NCI-H1105 treated with DMSO at 0.1 percent for 48 hours (cell line): ENCODE measurements at places on chromosomes 7 and 10.
A peak's percentile ranks its signal among the peaks of the same experiment; 100 is the strongest.

GRCh38 chr10:63707254-63707910 is 186.2 kb downstream of the REEP3 start:
- DNase-seq = peak; percentile 68

GRCh38 chr7:27116031-27116961 is 13.8 kb upstream of the HOXA2 start:
- peak; percentile 54 for DNase-seq

- no peak for DNase-seq
Measured at GRCh38 chr10:86439544-86439943, 72.9 kb upstream of the GRID1 start.

- no peak for DNase-seq
Measured at GRCh38 chr10:56481521-56482091, 120.5 kb upstream of the ZWINT start.

DNA sequence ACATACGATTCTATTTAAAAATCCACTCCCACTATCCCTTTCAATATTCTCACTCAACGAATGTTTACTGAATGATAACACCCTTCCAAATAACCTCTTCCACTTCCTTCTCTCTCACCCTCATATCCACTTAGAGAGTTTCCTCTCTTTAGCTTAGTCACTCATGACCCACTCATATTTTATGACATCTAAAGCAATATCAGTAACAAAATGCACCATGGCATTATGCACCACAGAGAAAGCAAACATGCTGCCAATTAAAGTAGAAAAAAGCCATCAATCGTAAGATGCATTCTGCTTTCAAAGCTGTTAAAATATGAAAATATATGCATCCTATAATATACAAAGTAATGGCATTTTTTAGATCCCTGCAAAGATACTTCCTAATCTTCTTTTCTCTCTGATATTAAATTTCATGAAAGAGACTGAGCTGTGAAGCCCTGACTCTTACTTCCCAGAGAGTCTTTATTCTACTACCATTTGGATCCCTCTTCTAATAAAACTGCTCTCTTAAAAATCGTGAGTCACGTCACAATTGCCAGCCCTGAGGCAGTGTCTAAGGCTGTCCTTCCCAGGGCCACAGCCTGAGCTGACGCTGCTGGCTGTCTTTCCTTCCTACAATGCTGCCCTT is 283.0 kb upstream of the KLF6 start:
- DNase-seq = no peak

- DNase-seq = no peak
Measured at GRCh38 chr10:61888744-61889143, 12.8 kb upstream of the ARID5B start.

DNA sequence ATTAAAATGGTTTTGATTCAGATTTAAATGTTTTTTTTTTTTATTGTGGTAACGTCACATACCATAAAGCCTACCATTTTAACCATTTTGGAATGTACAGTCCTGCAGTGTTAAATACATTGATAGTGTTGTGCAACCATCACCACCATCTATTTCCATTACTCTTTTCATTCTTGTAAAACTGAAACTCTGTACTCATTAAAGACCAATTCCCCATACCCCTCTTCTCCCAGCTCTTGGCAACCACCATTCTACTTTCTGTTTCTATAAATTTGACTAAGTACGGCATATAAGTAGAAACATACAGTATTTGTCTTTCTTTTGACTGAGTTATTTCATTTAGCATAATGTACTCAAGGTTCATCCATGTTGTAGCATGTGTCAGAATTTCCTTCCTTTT is 96.2 kb downstream of the EXOC4 start:
- DNase-seq = no peak

- no peak for DNase-seq
Measured at GRCh38 chr10:110174816-110175215, 32.6 kb upstream of the MXI1 start.

- no peak for DNase-seq
Measured at GRCh38 chr10:117536866-117537435, 5.6 kb upstream of the EMX2 start.

GRCh38 chr10:102473445-102474331 is 22.3 kb upstream of the C10orf95 start:
- DNase-seq = no peak

DNA sequence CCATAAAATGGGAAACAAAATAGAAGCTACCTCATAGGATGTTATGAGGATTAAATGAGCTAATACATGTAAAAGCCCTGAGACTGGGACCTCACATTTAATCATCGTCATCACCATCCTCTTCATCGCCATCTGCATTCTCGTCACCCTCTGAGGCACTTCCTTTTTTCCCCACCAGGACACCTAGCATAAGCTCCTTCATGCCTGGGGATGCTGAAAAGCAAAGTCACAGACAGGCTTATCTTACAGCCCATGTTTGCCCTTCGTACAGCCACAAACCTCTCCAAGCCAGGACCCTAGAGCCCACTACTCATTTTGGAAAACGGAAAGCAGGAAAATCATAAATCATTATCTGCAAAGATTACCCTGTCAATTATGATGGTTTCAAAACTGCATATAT is 249.6 kb downstream of the GPAM start:
- no peak for DNase-seq

- no peak for DNase-seq
Measured at GRCh38 chr7:45898222-45898621, 9.9 kb downstream of the IGFBP1 start.

- no peak for DNase-seq
Measured at GRCh38 chr10:2469802-2470201, 597.5 kb upstream of the PFKP start.

DNA sequence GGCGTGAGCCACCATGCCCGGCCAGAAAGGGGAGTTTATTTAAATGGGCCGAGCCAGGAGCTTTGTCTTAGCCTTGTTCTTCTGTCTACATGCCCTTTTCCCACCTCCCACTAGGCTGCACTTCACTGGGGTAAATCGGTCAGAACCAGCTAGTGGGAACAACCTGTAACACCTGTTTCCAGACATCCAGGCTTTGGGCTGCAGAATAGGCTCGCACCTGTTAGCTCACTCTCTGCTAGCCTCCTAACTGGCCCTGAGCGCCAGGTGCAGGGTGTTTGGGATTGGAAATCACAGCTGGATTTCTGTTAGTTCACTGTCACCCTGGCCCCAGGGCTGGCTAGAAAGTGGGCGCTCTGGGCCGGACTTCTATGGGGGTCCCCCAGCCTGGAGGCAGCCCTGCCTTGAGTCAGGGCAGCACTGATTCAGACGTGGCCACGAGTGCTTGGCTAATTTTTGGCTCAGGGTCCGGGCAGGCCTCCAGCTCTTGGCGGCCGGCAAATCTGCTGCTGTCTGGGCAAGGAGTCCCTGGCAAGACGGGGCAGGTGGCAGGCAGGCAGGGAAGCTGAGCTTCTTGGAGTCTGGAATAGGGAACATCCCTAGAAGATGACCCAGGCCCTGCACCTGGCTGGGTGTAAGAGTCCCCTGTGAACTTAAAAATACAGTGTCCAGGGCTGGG is 48.6 kb downstream of the GTF2IRD1 start:
- DNase-seq = peak; percentile 19

DNA sequence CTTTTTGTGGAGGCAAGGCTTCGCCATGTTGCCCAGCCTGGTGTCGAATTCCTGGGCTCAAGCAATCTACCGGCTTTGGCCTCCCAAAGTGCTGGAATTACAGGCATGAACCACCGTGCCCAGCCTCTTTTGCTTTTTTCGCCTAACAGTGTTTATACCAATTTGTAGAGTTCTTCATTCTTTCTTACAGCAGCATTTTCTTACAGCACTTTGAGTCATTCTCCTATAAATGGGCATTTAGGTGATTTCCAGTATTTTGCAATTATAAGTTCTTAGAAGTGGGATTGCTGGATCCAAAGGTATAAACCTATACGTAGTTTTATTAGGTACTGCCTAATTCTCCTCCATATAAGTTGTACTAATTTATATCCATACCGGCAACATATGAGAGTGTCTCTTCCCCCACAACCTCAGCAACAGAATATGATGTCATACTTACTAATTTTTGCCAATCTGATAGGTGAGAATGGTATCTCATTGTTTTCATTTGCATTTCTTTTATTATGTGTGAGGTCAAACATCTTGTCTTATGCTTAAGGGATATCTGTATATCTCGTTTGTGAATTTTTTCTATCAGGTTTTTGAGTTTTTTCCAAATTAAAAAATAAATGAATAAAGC is 39.1 kb downstream of the SUFU start:
- DNase-seq = no peak

DNA sequence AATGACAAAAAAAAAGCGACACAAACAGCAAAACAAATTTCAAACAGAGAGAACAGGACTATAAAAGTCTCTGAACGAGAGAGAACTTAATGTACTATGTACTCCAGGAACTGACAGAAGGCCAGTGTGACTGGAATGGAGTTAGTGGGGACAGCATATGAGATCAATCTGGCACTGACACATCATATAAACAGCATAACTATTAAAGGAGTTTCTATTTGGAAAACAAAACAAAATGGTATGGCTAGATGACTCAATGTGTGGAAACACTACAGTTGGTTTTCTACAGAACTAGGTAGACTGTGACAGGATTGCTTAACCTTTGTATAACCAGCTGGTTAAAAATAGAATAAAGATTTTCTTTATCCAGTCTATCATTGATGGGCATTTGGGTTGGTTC is 232.9 kb upstream of the KAT6B start:
- DNase-seq = no peak

DNA sequence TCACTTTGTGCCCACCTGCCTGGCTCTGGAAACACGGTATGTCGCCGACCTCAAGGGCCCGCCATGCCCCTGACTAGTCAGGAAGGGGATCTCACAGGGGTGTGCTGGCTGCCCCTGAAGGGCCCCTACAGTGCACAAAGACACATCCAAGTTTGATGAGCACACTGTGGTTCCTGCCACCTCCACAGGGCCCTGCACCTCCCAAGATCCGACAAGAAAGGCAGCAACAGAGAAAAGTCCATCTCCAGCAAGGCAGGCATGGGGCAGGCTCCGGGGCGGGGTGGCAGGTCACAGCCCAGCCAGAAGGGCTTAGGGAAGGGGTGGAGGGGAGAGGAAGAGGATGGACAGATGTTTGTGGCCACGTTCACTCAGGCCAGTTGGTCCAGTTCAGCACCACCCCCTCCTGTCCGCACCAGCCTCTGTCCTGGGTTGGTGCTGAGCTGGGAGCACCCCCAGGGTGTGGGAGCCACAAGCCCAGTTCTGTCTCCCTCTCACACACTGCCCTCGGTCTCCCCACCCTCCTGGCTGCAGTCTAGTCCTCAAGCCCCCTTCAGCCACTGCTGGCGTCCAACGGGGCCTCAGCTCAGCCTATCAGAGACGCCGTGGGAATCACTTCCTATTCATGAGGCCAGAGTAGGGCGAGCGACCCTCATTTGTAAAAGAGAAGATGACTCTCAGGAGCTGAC is 11.5 kb downstream of the DRGX start:
- DNase-seq = no peak

- DNase-seq = no peak
Measured at GRCh38 chr10:123133541-123134342, 2.0 kb upstream of the HMX3 start.

GRCh38 chr7:102860351-102860811 is 52.4 kb upstream of the LRRC17 start:
- no peak for DNase-seq

DNA sequence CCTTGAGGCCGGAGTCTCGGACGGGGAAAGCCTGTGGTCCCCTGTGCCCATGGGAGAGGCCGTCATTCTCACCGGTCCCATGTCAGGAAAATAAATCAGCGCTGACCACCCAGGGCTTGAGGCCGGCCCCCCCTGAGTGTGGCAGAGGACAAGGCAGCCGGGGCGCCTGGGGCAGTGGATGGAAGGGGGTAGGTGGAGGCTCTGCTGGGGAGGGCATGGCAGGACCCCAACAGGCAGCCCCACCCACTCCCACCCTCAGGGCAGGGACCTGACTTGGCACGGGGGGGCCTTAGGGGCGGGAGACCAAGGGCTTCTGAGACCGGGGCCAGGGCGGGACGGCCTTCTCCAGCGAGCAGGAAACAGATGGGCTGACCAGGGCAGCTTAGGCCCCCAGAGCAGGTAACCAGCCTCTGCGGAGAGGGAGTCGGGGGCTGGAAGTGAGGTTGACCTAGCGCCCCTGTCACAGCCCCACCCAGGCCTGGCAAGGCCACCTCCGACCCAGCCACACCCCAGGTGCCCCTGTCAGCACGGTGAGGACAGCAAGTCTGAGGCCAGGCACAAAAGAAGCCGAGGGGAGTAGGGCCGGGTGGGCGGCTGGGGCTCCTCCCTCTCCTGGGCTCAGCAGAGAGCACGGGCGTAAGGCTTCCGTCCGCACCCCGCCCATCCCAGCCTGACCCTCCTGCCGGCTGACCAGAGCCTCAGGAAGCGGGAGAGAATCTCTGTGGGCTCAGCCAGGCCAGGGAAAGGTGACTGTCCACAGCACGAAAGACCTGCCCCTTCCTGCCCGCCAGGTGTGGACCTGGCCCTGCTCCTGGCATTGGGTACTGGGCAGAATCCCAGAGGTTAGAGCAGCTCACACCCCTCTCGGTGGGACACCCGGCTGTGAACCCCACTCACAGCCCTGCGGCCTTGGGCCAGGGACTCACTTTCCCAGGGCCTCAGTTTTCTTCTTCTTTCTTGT is 87.4 kb downstream of the FOXL3 start:
- no peak for DNase-seq

DNA sequence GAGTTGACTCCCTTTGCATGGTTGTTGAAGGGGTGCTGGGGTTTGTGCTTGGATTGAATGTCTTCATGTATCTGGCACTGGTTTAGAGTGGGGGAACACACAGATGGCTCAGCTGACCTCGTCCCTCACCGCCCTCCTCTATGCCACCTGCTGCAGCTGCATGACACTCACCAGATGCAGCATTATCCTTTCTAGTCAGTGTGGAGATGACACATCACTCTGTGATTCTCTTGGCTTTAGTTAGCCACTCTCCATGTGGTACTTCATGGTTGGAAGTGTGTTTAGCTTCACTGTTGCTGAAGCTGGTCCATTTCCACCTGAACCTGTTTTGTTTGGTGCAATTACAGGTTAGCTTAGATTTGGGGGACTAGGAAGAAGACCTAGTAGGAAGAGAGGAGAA is 56.3 kb upstream of the BMPER start:
- DNase-seq = no peak

DNA sequence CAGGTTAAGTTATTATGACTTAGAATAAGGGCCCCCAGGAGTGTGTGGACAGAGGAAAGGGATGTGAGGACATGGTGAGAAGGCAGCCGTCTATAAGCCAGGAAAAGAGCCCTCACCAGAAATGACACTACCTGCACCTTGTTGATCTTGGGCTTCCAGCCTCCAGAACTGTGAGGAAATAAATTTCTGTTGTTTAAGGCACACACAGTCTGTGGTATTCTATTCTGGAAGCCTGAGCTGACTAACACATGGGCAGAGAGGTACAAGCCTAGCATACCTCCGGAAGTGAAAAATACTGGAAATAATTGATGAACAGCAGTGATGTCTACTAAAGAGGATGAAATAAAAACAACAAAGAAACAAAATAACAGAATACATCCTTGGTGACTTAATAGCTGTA is 46.1 kb upstream of the GRB10 start:
- no peak for DNase-seq

GRCh38 chr7:18491871-18492270 is 3.7 kb upstream of the HDAC9 start:
- no peak for DNase-seq

- DNase-seq = no peak
Measured at GRCh38 chr10:79081353-79082034, 12.7 kb downstream of the ZMIZ1 start.

- DNase-seq = no peak
Measured at GRCh38 chr10:46995234-46995633, 84.0 kb downstream of the PTPN20 start.
